AG10803 (cell line): ENCODE measurements at places on chromosomes 13 and 19.
A peak's percentile ranks its signal among the peaks of the same experiment; 100 is the strongest.

DNA sequence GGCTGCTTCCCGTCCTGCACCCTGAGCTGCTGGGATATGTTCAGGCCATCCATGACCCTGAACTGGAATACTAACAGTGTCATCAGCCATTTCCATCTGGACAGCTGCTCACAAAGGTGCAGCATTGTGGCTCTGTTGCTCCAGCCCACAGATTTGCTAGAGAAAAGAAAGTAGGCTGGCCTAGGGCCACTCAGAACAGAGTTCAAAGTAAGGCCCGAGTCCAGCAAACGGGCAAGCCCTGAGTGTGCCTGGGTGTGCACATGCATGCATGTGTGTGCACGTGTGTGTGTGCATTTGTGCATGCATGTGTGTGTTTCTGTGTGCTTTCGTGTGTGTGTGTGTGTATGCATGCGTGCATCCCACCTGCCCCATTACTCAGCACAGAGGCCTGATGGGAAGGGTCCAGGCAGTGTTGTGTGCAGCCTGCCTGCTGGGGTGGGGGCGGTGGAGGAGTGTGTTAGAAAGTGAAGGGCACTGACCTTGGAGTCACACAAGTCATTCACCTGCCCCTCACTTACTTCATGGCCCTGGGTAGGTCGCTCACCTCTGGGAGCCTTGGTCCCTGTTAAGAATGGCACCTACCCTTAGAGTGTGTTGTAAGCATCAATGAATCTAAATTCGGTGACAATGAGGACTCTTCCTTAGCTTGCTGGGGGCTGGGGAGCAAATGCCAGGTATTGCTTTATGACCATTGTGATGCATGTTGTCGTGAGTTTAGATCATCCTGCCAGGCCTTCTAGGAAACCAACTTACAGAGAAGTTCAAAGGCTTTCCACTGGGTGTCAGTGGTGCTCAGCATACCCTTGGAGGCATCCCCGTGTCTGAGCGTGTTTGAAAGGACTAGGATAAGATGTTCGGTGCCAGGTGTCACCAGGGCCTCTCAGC lies 53.2 kb downstream of the GPR12 start:
- DNase-seq, result peak; percentile 50

DNA sequence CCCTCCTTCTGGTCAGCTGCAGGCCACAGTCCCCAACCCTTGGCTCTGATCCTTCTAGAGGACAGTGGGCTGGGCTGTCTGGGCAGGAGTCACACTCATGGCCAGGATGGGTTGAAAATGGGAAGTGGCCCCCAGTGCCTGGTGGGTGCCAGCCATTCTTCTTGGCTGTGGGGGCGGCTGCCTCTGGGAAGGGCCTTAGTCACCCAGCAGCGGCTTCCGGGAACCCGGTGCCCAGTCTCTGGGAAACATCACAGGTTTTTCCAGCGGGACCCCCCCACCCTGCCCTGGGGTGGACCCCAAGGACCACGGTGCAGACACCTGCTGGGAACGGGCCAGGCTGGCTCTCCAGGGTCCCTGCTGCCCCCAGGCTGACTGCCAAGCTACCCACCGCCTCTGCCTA lies 27.3 kb upstream of the SLC7A10 start:
- no peak for DNase-seq

DNA sequence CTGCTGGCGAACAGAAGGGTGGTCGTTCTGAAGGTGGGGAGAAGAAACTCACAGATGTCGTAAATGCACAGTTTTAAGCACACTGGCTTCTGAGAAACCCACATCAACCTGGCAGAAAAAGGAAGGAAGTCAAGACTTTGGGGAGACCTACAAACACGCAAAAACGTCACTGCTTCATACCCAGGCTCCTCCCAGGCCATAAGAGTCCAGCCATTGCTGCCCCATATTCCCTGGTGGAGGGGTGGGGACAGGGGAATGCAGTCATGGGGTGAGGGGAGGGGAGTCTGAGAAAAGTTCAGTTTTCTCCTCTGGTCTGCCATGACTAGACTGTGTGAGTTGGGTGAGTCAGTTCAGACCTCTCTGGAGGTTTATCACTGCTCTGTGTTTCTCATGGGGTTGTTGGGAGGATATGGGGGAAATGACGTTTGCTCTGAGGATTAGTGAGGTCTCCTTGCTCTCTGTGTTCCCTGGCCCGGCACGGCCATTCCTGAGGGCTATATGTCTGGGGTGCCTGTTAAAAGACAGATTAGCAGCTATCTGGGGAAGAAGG lies 139.0 kb downstream of the FLT1 start:
- peak; percentile 56 for DNase-seq

DNA sequence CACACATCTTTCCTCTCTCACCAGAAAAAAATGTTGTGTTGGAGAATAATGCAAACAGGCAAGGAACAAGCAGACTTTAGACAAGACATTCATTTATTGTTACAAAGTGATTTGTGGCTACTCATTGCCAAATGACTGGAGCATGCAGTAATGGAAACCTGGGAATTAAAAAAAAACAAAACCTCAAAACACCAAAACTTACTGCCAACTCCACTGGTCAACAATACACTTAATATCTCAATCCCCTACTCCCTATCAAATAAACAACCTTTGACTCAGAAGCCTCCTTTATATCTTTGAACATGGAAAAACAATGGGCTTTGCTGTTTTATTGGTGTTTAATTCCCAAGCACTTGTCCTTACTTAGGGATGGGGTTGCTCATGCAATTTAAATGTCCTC lies 112.8 kb downstream of the POSTN start:
- DNase-seq, result peak; percentile 65

DNA sequence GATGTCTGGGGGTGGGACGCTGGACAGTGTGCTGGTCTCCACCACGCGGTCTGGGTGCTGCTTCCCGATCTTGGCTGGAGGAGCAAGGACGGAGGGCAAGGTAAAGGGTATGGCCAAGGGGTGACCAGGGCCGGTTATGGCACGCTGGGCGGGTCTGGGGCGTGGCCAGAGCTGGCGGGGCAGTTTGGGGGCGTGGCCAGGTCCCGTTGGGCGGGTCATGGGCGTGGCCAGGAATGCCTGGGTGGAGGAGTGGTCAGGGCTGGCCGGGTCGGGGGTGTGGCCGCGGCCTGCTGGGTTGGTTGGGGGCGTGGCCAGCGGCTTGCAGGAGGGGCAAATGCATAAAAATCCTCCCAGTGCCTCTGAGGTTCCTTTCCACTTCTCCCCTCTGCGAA lies 19.2 kb downstream of the GPX4 start:
- peak; percentile 75 for DNase-seq

- peak; percentile 1 for DNase-seq
Observed at GRCh38 chr13:102907016-102907756, 61.4 kb downstream of the ERCC5 start.

DNA sequence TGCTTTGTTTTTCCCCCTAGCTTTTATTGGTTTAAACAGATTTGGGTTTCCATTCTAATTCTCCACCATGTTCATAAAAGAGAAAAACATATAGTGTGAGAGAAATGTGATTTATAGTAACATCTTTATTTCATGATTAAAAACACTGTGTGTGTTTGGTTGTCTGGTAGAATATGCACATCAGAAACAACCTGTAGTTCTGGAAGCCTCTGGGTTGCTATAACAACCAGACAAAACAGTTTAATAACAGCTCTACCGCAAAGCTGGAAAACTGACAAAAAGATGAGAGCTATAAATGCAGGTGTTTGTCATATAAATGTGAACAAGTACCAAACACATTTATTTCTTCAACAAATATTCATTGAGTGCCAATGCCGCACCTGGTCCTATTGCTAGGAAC lies 9.8 kb downstream of the KBTBD6 start:
- no peak for DNase-seq

- no peak for DNase-seq
Observed at GRCh38 chr13:74006666-74007065, 127.5 kb downstream of the KLF12 start.

GRCh38 chr13:21657538-21657937 lies 13.3 kb upstream of the FGF9 start:
- peak; percentile 43 for DNase-seq

DNA sequence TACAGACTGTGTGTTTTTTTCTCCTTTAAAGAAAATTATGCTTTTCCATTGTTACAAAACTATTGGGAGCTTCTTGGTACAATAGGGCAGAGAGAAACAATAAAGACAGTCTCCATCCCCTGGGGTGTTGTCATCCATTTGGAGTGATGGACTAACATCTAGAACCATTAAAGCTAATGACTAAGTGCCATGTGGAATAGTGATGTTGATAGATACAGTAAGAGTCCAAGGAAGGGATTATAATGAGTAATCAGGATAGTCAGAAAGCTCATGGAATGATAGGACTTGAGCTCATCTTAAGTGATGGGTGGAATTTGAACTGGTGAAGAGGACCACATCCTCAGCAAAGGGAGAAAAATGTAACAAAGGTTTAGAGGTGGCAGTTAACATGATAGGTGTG lies 24.1 kb upstream of the FRY start:
- no peak for DNase-seq

GRCh38 chr19:44812142-44812718 lies 3.3 kb downstream of the BCAM start:
- DNase-seq, result no peak

DNA sequence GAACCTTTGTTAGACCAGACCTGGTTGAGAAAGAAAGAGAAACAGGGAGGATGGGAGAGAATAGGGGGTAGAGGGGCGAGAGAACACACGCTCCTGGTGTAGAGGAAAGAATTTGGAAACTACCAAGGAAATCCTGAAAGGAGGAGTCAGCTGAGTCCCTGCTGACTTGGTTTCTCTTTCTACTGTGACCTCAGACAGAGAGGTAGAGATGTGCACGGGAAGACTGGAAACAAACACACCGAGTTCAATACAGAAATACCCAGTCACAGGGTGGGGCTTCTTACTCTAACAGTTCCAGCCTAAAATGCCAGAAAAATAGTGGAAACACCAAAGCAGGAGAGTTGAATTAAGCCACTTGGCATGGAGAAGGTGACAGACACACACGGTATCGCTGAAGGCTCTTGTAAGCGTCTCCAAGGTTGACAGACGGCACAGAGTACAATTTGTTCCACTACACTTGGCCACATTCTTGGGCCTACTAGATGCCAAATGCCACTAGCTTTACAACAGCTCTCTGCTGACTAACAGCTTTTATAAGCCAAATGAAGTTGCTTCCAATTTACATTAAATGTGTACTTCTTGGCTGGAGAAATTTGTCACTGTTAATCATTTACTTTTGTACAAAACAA lies 28.1 kb downstream of the LATS2 start:
- peak; percentile 64 for DNase-seq

DNA sequence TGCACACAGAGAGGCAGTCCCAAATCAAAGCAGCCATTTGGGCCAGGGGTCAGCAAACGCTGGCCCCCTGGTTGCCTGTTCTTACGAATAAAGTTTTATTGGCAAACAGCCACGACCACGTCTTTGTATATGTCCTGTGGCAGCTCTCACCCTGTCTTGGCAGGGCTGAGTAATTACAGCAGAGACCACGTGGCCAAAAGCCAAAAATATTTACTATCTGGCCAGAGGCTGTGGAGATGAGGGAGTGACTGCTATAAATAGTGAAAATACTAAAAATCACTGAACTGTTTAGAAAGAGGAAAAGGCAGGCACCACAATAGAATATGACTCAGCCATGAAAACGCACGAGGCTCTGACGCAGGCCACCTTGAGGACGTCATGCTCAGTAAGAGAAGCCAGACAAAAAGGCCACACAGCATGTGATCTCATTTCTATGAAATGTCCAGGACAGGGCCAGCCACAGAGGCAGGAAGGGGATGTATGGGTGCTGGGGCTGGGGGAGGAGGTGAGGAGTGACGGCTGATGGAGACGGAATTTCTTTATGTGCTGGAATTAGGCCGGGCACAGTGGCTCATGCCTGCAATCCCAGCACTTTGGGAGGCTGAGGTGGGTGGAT lies 29.4 kb downstream of the SMIM24 start:
- DNase-seq, result peak; percentile 99

DNA sequence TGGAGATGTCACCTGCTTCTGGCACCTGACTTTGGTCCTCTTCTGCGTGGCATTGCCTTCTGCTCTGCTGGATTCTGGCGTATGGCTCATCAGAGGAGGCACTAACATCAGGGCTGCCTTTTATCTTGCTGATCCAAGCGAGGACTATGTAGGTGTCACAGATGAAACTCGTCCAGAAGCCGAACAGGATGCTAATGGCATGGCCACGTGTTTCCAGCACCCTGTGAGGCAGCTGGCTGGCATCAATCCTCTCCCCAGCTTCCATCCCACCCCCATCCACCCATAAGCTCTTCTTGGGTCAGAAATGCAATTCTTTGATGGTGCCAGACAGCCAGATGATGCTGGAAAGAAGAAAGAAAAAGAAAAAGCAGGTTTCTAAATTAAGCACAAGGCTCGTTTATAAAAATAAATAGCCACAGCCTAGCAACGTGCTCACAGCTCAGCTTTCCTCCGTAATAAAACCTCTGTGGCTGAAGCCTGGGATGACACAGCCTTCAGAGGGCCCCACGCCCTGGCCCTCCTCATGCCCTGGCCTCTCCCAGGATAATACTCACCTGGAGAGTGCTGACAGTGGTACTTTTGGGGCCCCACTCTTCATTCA lies 212.9 kb upstream of the SERP2 start:
- DNase-seq, result peak; percentile 15

GRCh38 chr13:24618011-24618955 lies 61.9 kb upstream of the ATP12A start:
- no peak for DNase-seq

GRCh38 chr13:41562083-41562482 lies 104.7 kb downstream of the RGCC start:
- peak; percentile 84 for DNase-seq

GRCh38 chr13:109668433-109669233 lies 117.8 kb downstream of the IRS2 start:
- no peak for DNase-seq

- DNase-seq, result no peak
Observed at GRCh38 chr19:21848706-21849105, 12.7 kb upstream of the ZNF43 start.

GRCh38 chr19:10389863-10390262 lies 9.5 kb upstream of the TYK2 start:
- DNase-seq, result no peak

GRCh38 chr13:43088093-43088511 lies 64.7 kb downstream of the DNAJC15 start:
- peak; percentile 48 for DNase-seq

DNA sequence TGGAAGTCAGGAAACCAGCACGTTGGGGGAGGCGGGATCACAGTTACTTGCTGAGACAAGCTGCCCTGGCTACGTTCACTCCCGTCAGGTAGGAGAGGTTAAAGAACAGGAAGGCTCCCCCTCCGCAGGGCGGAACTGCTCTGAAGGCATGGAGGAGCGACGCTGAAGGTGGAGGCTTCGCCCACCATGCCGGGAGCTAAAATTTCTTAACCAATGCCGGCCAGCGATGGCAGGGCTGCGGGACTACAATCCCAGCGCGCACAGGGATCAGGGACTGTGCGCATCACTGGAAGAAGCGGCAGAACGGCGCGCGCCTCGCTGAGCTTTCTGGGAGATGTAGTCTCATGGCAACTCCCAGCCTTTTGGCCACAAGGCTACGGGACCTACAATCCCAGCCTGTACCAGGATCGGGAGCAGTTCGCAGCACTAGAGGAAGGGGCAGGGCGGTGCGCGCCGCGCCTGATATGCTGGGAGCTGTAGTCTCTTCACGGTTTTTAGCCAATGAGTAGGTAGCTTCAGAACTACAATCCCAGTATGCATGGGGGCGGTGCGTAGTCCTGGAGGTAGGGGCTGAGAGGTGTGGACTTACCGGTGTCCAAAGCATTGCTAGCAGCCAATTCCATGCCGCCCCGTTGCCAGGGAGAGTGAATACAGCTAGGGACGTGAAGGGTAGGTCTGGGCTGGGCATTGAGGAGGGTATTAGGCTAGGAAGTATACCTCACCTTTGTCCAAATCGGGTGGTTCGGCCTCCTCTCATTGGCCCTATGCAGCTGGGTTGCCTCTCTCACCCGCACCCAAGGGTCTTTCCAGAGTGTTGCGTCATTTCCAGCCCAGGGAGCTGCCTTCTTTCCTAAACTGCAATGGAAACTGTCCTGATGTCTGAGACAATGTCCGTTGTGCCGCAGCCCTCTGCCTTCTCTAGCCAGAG lies 12.8 kb upstream of the ZNF682 start:
- DNase-seq, result peak; percentile 97

GRCh38 chr19:7288977-7289376 lies 5.2 kb downstream of the INSR start:
- DNase-seq, result no peak
